Fibroblast of skin of right quadriceps (primary cell): ENCODE measurements at places on chromosomes 3 and 15.

DNA sequence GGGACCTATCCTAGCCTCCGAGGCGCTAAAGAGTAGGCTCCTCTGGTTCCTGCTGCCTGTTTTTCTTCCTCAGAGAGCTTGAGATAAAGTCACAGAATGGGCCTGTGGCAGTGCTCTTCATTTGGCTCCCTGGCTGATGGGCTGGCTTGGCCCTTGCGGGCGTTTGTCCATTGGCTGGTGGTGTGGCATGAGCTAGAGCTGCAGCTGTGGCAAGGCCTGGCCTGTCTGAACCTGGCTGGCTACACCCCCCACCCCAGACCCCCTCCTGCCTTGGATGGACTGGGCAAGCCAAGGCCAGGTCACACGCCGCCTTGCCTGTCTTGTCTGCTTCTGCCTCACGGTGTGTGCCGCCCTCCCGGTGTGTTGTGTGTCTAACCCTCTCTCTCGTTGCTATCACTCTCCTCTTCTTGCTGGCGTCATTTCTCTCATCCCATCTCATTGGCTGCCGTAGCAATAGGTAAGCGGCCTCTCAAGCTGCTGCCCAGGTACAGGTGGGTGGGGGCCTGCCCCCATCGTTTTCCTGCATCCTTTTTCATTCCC, 3.2 kb downstream of the AP2M1 start:
- no peak for DNase-seq

GRCh38 chr3:173140986-173141385, at the start of gene SPATA16:
Gene SPATA16, minus strand, starts transcription at chr3:173141235. Its CDS starts 23,504 bp downstream, at chr3:173117731.
- no peak for DNase-seq

DNA sequence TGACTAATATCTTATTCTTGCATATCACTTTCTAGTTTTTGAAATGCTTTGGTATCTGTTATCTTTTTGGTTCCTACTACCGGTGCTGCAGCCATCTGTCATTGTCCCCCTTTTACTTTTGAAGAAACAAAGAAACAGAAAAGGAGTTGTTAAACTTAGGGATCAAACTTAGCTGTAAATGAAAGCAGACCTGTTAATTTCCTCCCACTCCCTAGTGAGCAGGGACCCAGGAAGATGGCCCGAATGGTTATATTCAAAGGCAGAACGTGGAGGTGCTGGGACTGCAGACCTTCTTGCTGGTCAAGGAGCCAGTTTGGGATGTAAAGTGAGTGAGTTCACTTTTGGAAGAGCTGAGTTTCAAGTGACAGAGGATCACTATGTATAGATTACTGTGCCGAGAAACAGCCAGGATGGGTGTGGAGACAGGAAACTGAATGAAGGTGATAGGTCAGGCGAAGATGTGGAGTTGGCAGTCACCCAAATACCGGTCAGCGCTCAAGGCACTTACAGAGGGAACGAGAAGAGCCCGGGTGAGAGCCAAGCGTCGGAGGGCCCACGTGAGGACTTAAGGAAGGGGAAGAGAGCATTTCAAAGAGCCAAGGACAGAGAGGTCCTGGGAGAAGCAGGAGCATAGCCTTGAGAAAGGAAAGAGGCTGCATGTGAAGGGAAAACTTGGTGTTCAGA, 20.1 kb downstream of the KBTBD8 start:
- peak; percentile 8 for DNase-seq

- no peak for DNase-seq
Observed at GRCh38 chr3:8593021-8593827, 51.4 kb downstream of the SSUH2 start.

DNA sequence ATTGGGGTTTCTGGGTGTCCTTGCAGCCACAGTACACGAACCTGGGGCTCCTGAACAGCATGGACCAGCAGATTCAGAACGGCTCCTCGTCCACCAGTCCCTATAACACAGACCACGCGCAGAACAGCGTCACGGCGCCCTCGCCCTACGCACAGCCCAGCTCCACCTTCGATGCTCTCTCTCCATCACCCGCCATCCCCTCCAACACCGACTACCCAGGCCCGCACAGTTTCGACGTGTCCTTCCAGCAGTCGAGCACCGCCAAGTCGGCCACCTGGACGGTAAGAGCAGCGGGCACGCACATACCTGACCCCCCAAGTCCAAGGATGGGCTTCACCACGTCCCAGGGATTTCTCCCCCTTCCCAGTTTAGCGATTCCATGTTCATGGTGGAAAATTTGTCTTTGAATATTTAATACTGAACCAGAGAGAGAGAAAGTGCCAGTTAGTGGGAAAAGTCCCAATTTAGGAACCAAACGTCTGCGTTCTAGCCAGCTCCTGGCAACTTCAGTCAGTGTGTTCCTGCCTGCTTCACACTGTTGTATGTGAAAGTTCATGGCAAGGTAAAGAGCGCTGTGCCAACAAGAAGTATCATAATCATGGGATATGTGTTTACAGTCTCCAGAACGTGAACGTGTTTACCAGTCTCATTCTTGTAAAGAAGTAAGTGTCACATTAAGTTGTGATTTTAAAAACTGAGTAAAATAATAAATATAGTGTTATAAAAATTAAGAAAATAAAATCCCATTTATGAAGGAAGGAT, 177.2 kb downstream of the TP63 start:
- DNase-seq: no peak

GRCh38 chr3:101758224-101758623, 20.8 kb upstream of the NXPE3 start:
- no peak for DNase-seq

DNA sequence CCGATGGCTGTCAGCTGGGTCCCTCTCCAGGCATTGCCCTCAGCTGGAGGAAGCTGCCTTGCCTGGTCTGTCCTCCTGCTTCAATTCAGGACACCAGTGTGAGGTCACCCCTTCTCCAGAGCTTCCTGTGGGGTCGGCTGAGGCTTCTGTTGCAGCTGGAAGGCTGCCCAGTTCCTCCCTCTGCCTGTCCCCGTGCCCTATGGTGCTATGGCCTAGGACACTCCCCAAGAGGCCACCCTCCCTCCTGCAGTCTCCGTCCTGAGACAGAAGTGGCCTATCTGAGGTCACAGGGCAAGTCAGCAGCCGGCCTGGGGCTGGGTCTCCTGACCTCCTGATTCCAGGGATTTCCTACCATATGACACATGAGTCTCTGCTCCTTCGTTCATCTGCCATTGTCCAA, 57.9 kb downstream of the RASGRF1 start:
- DNase-seq: no peak

DNA sequence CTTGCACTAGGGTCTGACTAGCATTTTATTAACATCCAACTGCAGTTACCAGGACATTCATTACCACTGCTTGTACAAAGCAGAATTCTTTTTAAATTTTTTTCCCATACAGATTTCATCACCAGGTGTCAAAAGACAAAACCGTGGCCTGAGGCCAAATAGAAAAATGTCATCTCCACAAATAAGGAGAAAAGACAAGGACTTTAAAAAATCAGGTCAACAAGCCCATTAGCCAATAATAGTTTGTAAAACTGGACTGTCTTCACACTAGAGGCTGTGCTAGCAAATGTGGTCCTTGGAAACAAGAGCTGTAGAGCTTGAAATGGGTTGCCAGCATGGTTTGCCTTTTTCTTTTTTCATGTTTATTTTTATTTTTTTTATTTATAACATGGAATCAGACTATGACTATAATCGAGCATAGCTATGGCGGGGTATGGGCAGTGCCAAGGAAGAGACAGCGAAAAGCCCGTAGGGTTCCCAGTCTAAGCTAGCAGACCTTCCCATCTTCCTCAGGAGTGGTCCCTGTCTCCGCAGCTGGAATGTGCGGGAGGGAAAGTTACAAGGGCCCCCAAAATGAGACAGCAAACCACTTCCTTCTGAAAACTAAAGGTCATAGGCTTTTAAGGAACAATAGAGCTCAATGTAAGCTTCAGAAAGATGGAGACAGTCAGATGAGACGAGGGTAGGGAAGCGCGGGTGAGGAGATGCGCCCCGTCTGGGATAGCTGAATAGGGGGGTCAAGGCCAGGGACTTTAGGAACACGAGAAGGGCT, 1.5 kb downstream of the PTPN9 start:
- peak; percentile 15 for DNase-seq

DNA sequence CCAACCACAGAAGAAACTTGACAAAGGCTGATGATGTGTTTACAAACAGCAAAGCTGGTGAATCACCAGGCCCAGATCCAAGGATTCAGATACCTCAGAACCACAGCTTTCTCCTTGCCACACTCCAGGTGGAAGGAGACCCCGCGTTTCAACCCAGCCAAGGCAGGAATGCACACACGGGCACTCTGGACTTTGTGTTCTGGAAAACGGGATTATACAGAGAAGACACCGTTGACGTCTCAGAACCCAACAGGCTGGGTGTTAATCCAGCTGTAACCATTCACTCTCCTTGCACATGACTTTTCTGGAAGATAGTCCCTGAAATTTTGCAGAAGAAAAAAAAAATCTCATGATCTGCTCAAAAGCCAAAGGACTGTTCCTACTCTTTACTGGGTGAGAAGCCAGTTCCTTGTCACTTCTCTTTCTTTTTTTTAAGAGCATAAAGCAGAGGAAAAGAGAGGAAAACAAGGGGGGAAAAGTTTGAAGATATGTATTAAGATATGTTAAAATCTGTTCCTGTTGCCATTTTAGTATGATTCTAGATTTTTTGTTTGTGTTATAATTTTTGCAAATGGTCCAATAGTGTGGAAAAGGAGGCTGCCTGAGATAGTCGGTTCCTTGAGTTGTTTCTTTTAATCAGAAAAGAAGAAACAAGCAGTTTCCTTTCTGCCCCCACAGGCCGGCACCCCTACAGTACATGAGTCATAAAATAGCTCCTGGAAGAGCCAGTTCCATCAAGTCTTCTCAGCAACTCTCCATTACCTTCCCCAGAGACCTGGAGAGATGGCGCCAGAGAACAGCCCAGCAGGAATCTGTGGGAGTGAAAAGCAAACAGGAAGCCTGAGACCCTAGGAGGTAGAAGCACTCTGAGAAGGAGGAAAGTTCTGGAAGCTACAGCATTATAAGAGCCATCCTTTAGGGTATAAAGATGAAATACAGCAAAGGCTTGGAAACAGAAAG, 73.1 kb downstream of the RORA start:
- DNase-seq: peak; percentile 74

GRCh38 chr3:84601303-84601702, 357.5 kb upstream of the CADM2 start:
- DNase-seq: no peak

GRCh38 chr3:188286087-188286513, 132.1 kb downstream of the LPP start:
- peak; percentile 99 for DNase-seq

DNA sequence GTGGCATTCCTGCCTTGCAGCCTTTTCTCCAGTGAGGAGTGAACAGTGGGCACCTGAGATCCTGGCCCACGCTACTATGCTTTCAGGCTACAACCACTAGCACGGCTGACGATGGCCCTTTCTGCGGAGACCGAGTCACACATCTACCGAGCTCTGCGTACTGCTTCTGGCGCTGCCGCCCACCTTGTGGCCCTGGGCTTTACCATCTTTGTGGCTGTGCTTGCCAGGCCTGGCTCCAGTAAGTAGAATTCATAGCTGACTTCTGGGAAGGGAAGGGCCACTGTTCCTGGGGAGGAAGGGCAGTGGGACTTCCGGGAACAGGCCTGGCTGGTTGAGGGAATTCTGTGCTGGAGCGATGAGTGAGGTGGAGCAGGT, 648 bp downstream of the CYB561D2 start:
- no peak for DNase-seq

DNA sequence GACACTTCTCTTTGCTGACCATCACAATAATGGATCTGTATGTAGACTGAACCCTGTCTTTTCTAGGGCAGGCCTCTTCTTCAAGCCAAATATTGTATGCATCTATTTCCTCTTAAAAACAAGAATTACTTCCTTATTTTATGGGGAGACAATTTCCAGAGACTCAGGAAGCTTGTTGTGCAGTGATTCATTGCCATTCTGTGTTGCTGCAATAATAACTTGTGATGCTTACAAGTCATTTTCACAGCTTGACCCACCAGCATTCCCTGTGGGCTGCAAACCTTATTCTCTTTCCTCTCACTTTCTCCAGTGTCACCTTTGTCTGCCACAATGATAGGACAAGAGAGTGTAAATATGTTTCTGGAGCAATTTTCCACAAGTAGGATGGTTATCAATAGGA, 276.7 kb upstream of the SGO1 start:
- no peak for DNase-seq

DNA sequence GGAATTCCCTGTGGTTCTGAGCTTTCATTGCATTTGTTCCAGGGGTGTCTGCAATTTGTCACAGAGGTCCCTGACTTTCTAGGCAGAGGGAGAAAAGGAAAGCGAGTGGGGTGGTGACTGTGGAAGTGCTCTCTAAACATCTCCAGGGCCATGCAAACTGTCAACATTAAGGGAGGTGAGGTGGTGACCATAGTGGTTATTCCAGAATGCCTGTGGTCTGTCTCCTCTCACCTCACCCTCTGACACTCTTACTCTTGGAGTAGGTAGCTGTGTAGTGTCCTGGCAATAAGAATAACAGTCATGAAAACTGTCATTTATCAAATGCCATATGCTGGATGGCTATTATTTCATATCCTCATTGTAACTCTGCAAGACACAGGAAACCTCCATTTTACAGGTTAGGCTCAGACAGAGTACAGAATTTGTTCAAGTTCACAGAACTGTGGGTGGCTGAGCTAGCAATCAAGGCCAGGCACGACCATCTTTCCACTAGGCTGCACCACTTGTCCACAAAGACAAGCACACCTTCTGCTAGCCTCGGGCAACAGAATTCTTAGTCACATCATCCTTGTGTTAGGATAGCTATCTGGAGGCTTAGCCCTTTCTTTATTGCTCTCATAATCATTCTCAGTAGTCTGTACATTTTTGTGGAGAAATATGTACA, 179.4 kb downstream of the CD47 start:
- no peak for DNase-seq

GRCh38 chr15:59052915-59053407, 52.0 kb upstream of the CCNB2 start:
- DNase-seq: peak; percentile 5

GRCh38 chr15:95556866-95557225, 773.7 kb upstream of the NR2F2 start:
- peak; percentile 56 for DNase-seq

- DNase-seq: peak; percentile 75
Observed at GRCh38 chr15:64905119-64905831, 6.4 kb upstream of the ANKDD1A start.

DNA sequence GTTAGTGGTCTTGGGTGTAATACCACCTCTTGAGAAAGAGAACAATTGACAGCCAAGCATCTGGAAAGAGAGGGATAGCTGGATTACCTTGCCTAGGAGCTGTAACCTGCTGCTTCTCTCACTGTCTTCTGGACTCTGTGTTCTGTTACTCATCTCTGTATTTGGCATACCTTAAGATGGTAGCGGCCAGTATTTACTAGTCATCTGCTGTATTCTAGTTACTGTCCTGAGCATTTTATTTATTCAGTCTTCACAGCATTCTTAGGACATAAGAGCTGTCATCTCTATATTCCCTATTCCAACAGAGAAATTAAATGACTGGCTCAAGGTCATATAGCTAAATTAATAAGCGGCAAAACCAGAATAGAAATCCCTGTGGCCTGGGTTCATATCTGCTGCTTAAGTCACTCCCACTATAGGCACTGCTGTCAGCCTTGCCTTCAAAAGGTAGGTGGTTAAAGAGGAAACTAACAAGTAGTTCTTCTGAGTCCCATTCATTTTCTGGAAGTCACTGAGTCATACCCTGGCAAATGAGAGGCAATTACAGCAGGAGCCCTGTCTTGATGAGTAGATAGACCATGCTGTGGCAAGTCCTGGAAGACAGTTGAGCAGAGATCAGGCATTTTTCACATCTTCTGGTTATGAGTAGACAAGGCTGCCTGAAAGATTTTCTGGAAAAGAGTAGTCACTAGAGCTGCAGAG, 68.2 kb downstream of the RAB7A start:
- DNase-seq: peak; percentile 84
